ENCODE measurements at places on chromosomes 5 and 9.

GRCh38 chr9:95980262-95981125 lies 105.0 kb downstream of the ERCC6L2 start:
- no peaks in the 10 kb centered on the region for H3K36me3 ChIP-seq
- no peak overlapping the region for H3K4me3 ChIP-seq
- ATAC-seq: peak; percentile 67
- no peaks in the 10 kb centered on the region for H3K27me3 ChIP-seq
- H3K27ac ChIP-seq: no peak overlapping the region

DNA sequence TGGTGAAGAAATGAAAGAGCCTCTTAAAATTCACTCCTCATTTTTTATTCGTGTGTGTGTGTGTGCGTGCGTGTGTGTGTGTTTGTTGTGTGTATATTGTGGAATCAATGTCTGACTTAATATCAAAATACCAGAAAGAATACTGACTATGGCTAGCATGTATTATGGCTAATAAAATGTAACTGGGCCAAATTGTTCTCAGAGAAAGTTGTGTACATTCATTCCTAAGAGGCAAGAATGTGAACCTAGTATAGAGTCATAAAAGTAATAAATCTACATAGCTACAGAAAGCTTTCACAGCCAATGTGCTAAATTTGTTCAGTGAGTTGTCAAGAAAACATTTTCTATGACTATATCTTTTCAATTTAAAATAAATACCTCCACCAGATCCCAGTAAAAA lies 211.5 kb downstream of the EBF1 start:
- H3K27me3 ChIP-seq: no peaks in the 10 kb centered on the region
- no peak for ATAC-seq
- H3K4me1 ChIP-seq: peaks cover 8% of the 10 kb centered on the region
- H3K27ac ChIP-seq: no peak overlapping the region
- H3K4me3 ChIP-seq: no peak overlapping the region

DNA sequence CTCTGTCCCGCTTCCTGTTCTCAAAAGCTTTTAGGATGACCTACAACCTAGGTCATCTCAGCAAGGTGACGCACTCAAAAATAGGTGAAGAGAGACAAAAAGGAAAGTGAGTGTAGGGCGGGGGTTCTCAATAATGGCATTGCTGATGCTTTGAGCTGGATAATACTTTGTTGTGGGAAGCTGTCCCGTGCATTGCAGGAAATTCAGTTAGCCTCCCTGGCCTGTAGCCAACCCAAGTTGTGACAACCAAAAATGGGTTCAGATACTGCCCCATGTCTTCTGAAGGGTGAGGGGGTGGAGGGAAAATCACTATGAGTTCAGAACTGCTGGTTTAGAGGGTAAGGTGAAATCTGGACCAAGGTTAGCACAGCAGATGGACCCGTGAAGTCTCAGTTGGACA lies 151.4 kb downstream of the MAST4 start:
- ATAC-seq: no peak
- no peaks in the 10 kb centered on the region for H3K27me3 ChIP-seq
- no peak overlapping the region for H3K27ac ChIP-seq
- H3K36me3 ChIP-seq: no peaks in the 10 kb centered on the region
- H3K4me3 ChIP-seq: no peak overlapping the region

DNA sequence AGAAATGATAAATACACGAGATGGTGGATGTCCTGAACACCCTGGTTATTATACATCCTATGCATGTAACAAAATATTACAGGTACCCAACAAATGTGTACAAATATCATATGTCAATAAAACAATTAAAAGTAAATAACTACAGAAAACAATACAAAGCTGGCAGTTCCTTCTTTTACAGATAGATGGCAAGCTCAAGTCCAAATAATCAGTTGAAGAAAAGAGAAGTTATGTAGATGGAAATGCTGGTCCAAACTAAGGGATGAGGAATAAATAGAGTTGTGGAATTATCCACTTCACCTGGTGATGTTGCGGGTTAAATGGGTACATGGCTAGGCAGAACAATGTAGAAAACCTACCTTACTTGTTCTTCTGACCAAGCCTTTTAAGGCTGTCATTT lies 79.4 kb downstream of the PALM2AKAP2 start:
- no peaks in the 10 kb centered on the region for H3K36me3 ChIP-seq
- ATAC-seq: no peak
- no peak overlapping the region for H3K27ac ChIP-seq
- no peaks in the 10 kb centered on the region for H3K27me3 ChIP-seq

- no peak for ATAC-seq
- no peaks in the 10 kb centered on the region for H3K36me3 ChIP-seq
- H3K27ac ChIP-seq: no peak overlapping the region
Observed at GRCh38 chr5:4245511-4245910, 649.9 kb downstream of the IRX1 start.

DNA sequence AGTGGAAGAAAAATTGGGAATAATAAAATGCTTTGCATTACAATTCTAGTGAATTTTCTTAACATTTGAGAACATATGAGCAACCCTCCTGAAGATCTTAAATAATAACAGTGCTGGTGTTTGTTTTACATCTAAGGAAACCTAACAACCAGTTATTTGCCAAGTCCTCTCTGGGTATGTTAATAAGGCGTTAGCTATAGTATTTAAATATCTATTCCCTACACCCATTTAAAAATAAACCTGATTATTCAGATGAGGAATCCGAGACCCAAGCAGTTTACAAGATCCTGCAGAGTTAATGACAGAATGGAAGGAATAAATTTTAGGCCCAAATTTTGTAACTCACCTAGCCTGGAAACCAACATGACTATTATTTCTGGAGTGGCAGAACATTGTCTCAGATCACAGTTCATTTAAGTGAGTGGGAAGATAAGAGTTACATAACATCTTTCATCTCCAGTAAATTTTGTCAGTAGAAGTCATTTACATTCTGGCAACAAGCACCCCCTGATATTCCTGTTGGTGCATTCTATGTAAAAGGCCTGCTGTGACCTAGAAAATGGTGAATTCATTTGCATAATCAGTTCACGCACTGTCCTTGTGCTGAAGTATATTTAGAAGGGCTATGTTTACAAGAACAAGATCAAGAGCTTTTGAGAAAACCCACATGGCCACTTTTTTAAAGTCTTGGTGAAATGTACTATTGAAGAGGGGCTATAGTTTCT lies 148.2 kb downstream of the COX7C start:
- no peak overlapping the region for H3K4me3 ChIP-seq
- H3K27ac ChIP-seq: no peak overlapping the region
- ATAC-seq: no peak
- H3K27me3 ChIP-seq: no peaks in the 10 kb centered on the region
- no peaks in the 10 kb centered on the region for H3K36me3 ChIP-seq
- no peaks in the 10 kb centered on the region for H3K4me1 ChIP-seq
